T-helper 2 cell (primary cell): ENCODE measurements at places on chromosomes 12 and 14.

- no peak for DNase-seq
Measured at GRCh38 chr14:73376585-73376984, 81.8 kb downstream of the NUMB start.

- DNase-seq, result no peak
Measured at GRCh38 chr14:72906879-72907278, 13.0 kb upstream of the DPF3 start.

- DNase-seq, result no peak
Measured at GRCh38 chr12:28645436-28645835, 455.2 kb downstream of the CCDC91 start.

DNA sequence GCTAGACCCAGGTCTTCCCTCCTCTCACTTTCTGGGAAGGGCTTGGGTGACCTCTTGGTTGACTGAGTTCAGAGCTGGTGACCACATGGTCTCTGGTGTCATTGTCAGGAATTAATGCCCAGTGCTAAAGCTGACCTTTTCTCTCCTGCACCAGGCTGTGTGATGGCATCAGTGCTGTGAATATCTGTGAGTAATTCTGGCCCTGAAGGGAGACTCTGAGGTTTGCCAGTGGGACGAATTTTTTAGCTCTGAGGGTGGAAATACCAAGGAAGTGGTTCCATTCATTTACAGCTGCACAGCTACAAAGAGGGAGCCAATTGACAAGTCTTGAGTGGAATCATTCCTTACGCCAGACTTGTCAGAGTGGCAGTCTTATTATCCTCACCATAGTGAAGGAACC is 6.2 kb upstream of the KRT86 start:
- DNase-seq, result no peak

- DNase-seq, result no peak
Measured at GRCh38 chr12:65308006-65308405, 29.5 kb downstream of the MSRB3 start.

GRCh38 chr12:27618836-27619235 is 77.4 kb upstream of the REP15 start:
- no peak for DNase-seq

GRCh38 chr12:46264057-46264456 is 4.8 kb downstream of the SLC38A1 start:
- no peak for DNase-seq

GRCh38 chr12:124680863-124681778 is 113.7 kb upstream of the NCOR2 start:
- DNase-seq, result no peak

DNA sequence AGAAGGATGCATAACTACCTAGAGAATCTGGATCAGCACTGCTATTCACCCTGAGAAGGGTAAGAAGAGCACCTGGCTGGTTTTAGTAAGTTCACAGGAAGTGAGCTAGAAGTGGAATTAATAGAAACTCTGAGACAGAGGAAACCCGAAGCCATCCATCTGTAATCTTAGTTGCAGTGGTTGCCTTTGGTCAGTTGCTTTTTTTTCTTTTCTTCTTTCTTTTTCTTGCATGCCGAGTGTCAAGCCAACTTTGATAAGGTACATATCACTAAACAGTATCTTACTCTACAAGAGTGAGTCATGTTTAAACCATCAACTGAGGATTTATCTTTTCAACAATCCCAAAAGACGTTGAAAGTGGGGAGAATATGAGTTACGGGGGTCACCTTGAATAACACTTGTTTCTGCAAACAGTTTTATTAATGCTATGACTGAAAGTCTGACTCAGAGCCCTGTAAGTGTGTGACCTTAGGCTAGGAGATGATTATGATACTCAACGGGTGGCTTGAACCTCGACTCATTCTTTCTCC is 26.7 kb downstream of the C12orf75 start:
- DNase-seq, result peak; percentile 91

DNA sequence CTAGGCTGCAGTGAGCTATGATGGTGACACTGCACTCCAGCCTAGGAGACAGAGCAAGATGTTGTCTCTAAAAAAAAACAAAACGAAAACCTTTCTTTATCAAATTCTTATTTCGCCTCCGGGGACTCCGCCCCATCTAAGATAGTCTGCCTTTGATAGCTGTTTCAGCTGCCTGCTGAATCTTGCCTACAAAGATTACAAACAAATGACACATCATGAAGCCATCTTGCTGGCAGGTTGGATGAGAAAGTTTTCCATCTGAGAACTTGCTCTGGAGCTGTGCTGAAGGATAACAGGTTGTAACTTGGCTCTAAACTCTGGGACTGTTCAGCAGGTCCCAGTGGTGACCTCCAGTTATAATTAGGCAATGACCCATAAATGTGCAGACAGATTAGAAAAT is 41.8 kb upstream of the AEBP2 start:
- no peak for DNase-seq

GRCh38 chr14:28783664-28784063 is 17.1 kb downstream of the FOXG1 start:
- DNase-seq, result no peak

DNA sequence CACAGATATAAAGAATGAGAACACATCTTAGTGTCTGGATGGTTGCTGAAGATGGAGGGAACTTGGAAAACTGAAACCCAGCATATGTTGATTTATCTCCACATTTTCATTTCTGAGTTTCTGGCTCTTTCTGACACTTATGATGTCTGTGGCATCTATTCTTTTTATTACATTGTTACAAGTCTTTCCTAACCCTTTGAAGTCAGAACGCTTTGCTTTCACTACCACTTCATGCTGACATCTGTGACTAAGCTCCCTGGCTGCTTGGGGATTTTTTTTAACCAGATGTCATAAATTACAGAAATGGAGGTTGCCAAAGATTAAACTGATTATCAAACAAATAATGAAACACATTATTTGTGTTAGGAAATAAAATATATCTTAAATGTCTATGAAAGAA is 188.7 kb downstream of the KITLG start:
- DNase-seq, result no peak

DNA sequence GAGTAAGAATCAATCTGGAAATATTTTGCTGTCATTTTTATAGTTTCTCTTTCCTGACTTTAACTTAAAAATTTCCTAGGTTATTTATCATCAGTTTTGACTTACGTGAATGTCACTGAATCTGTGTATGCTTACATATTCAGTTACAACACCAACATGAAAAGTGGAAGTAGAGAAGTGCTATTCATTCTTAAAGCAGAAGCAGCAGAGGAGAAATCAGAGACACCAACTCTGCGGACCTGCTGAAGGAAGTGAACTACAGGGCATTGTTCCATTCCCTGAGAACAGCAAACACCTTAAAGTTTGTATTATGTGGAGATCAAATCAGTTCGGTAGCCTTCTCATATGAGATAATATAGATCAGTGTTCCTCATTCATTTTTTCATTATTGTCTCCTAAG is 34.1 kb downstream of the RAD51B start:
- DNase-seq, result no peak

DNA sequence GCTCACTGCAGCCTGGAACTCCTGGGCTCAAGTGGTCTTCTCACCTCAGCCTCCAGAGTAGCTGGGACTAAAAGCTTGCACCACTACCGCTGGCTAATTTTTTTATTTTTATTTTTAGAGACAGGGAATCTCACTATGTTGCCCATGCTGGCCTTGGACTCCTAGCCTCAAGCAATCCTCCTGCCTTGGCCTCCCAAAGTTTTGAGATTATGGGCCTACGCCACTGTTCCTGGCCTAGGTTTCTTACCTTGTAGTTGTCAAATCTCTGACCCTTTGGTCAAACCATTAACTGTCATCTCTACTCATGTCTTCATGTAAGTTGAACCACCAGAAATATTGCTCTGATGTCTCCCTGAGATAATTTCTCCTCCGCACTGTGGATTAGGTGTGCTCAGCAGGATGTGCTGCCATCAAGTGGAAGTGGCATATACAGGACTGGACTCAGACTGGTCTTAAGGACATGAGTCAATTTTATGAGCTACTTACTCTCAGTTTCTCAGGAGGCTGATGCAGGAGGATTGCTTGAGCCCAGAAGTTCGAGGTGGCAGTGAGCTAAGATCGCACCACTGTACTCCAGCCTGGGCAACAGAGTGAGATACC is 28.5 kb downstream of the ACTR6 start:
- DNase-seq, result no peak

DNA sequence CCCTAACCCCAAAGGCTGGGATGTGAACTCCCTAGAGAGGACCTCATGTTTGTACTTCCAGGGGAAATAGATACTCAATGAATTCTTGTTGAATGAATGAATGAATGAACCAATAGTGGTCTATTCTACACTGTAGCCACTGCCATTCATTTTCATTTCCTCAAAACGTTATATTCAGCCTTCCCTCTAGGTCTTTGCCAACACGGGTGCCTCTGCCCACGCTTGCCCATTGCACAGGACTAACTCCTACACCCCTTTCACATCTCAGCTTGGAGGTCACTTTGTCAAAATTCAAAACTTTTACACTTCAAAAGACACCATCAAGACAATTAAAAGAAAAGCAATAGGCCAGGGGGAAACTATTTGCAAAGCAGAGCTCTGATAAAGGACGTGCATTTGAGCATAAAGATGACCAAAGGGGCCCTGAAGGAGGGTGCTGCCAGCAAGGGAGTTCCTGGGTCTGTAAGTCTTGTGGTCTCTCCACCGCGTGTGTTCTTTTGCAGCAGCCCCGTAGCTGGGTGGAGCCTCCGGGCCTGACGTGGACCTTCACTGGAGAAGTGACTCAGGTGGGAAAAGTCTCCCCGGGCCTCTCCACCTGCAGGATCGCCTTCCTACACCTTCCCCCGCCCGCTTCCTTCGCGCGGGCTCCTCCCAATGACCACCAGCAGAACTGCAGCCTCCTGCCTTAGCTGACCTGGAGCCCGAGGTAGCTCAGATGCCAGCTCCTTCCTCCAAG is 31.5 kb downstream of the TMEM63C start:
- DNase-seq, result no peak

DNA sequence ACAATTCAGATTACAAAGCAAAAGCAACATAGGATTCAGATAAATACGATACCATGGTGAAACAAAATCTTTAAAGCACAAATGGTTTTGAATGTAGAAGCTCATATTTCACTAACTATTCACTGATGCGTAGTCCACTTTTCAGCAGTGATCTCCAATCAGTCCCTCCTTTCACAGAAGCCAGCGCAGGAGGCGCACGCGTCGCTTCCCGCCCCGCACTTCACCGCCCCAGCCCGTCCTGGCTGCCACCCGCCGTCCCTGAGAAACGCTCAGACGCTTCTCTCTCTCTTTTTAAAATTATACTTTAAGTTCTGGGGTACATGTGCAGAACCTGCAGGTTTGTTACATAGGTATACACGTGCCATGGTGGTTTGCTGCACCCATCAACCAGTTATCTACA is 19.8 kb upstream of the CHFR start:
- DNase-seq, result no peak

- DNase-seq, result no peak
Measured at GRCh38 chr12:29816874-29817725, 33.4 kb upstream of the TMTC1 start.

DNA sequence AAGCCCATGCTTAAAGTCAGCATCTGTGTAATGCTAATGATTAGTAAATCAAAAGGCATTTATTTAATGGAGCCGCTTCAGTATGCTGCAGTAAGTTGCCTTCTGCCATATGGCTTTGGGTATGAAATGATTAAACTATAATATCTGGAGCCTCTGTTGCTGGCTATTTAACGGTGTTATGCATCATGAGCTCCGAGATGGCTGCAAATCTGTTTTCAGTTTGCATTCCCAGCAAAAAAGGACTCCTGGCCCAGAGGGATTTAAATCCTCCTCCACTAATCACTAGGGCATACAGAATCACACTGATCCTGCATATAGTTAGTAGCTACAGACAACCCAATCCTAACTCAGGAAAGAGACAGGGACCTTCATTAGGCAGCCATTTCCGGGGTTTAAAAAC is 171.5 kb upstream of the EEA1 start:
- DNase-seq, result no peak

DNA sequence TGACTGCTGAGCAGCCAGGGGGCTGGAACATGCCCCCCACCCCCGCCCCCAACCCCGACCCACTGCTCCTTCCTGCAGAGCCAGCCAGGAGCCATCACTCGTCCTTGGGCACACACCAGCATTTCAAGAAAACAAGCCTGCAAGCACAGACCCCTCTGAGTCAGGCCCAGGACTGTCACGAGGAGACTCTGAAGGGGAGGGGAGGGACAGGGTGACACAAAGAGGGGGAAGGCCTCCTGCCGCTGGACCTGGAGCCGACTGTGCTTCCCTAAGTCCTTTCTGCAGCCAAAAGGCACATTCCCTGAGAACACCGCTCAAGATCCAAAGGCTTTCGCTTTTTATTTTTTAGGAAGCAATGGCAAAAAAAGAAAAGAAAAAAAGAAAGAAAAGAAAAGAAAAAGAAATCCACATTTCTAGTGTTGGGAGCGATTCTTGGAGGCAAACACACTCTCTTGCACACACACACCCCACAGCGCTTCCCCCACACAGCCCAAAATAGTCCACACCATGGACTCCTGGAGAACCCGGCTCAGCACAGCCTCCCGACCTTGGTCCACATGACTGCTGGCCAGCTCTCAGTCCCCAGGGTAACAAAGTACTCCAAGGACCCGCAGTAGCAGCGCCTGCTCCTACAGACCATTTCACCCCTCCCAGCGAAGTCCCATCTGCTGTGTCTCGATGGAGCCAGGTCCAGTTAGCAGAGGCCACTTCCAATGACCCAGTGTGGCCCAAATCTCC is 101.7 kb downstream of the DPF3 start:
- no peak for DNase-seq

- no peak for DNase-seq
Measured at GRCh38 chr14:51432302-51432948, 192.4 kb downstream of the TMX1 start.

- DNase-seq, result no peak
Measured at GRCh38 chr14:68094752-68095151, 275.2 kb downstream of the RAD51B start.
